Motor neuron (in vitro differentiated cells): ENCODE measurements at places on chromosomes 5 and 9. TPM values are rescaled to one million over a fixed set of nuclear protein-coding genes. Genes with fewer than 3 reads are reported as not detected.

The C5 gene
- 4.1 and 4.7 TPM in 2 replicates for total RNA-seq

The EFNA5 gene
- 13.2 and 13.3 TPM in 2 replicates for total RNA-seq

GRCh38 chr9:13146840-13147239, 132.7 kb downstream of the MPDZ start:
- no peak for ATAC-seq

The CD180 gene
- total RNA-seq = 9.6 and 10.7 TPM in 2 replicates

GRCh38 chr5:176450077-176450476, 1.9 kb downstream of the FAF2 start:
- no peak for ATAC-seq

The PFN3 gene
- not detected in 2 replicates for total RNA-seq
